Activated CD8-positive, alpha-beta T cell treated with anti-CD3 and anti-CD28 coated beads, Interleukin-2, amount 10 ng/mL, durations not matched to agents 7 days and 5 days (primary cell): ENCODE measurements at places on chromosomes 1 and 21. TPM values are rescaled to one million over a fixed set of nuclear protein-coding genes. Genes with fewer than 3 reads are reported as not detected.

The LCE1B gene
- not detected for total RNA-seq

The NBPF8 gene
- 29.6 TPM for total RNA-seq

The VPS45 gene
- total RNA-seq: 40.0 TPM

- no peak for DNase-seq
These were observed 120.5 kb downstream of the CAMTA1 start for GRCh38 chr1:6905790-6906189.

GRCh38 chr1:86822459-86822858 lies 91.5 kb downstream of the SELENOF start:
- DNase-seq: no peak

DNA sequence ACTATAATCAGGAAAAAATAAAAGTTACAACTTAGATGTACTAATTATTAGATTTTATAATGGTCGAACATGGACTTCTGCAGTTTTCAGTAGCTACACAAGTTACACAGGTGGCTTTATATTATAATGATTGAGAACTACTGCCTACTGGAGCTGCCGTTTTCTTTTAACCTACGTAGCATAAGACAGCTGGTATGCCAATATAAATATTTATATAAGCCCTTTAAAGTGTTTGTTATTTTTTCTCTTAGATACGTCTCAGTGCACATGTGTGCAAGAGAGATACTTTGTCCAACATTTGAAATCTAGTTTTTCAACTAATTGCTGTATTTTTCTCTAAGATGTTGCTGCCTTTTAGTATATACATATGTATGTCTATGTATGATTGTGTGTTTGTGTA lies 42.4 kb downstream of the PDC start:
- DNase-seq: no peak

DNA sequence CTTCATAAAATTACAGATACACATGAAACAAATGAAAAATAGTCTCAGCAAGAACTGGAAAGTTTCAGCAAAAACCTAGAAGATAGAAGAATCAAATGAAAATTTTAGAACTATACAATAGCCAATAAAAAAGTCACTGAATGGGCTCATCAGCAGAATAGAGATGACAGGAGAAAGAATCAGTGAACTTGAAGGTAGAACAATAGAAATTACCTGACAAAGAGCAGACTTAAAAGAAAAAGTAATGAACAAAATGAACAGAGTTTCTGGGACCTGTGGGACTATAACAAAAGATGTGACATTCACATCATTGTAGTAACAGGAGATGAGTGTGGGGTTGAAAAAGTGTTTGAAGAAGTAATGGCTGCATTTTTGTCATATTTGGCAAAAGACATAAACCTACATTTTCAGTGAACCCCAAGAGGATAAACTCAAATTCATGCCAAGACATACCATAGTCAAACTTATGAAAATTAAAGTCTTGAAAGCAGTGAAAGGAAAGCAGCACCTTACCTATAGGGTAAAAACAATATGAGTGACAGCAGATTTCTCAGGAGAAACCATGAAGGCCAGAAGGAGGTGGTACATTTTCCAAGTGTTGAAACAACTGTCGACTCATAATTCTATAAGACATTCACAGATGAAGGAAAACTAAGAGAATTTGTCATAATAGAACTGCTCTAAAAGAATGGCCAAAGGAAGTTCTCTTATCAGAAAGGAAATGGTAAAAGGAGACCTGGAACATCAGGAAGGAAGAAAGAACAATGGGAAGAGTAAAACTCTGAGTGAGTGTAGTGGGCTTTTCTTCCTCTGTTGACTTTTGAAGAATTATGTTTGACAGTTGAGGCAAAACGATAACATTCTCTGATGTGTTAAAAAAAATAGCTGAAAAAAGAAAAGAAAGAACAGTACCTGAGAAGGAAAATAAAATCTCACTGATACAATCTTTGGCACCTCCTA lies 23.5 kb downstream of the NTPCR start:
- no peak for DNase-seq
